COR-L47 (cell line): ENCODE measurements at places on chromosomes 1 and 21.
A peak's percentile ranks its signal among the peaks of the same experiment; 100 is the strongest.

- DNase-seq: no peak
These were observed 1.2 kb downstream of the PSMG1 start for GRCh38 chr21:39182016-39182415.

GRCh38 chr1:60861961-60862567, 220.3 kb upstream of the NFIA start:
- no peak for DNase-seq

DNA sequence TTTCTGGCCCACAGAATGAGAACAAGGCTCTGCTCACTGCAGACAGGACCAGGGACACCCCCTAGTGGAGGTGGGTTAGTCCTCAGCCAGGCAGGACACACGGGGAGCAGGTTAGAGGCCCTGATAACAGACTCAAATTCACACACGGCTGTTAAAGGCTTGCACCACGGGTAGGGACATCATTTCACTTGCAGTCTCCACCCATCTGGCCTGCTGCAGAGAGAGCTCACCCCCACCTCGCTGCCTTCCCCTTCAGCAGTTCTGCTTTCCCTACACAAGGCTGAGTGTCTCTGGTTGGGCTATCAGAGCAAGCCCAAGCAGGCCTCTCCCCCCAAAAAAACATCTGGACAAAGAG, 20.6 kb downstream of the MEF2D start:
- no peak for DNase-seq

- DNase-seq: no peak
These were observed 82.8 kb downstream of the DISP1 start for GRCh38 chr1:222897527-222898190.

- peak; percentile 55 for DNase-seq
These were observed 64.0 kb downstream of the SLC19A1 start for GRCh38 chr21:45478115-45478801.

GRCh38 chr1:3956527-3957170, 56.6 kb upstream of the C1orf174 start:
- no peak for DNase-seq

- no peak for DNase-seq
These were observed 63.5 kb downstream of the CCDC185 start for GRCh38 chr1:223456747-223457146.
